ENCODE measurements at places on chromosomes 11 and 22.

GRCh38 chr11:10916665-10917064 is 58.8 kb upstream of the ZBED5 start:
- no peak for DNase-seq

DNA sequence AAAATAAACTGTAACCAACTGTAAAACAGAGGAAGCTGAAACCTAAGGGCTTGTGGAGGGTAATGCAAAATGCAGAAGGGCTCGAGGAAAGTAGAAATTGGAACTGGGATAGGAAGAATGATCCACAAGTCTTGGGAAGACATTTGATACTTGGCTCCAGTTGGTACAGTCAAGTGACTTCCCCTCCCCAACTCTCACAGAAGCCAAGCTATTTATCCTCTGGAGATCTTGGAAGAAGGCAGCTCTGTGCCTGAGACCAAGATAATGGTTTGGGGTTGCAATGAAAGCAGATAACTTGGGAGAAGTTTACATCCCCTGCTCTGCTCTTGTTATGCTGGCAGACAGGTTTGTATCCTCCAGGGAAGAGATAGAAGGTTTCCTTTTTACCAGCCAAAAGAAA is 198.9 kb upstream of the ZC3H12C start:
- DNase-seq, result no peak

- DNase-seq, result peak; percentile 92
Measured at GRCh38 chr22:38135133-38135706, 24.7 kb upstream of the BAIAP2L2 start.

DNA sequence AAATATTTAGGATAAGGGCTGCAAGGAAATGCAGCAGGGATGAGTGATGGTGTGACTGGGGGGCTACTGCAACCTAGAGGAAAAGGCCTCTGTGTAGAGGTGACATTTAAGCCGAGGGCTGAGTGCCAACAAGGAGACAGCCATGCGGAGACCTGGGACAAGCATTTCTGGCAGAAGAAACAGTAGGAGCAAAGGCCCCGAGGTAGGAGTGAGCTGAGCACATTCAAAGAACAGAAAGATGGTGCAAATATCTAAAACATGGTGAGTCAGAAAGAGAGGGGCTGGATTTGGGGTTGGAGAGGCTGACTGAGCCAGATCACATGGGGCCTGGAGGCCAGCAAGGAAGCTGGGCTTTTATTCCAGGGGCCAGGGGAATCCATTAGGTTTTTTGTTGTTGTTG is 55.1 kb upstream of the INCENP start:
- DNase-seq, result no peak

- peak; percentile 11 for DNase-seq
Measured at GRCh38 chr11:66347425-66348276, at the start of gene B4GAT1. B4GAT1 (minus strand) TSS chr11:66347629; CDS start chr11:66347545, 84 bp downstream.

GRCh38 chr22:36759481-36760159 is 16.3 kb downstream of the IFT27 start:
- DNase-seq, result no peak

GRCh38 chr11:3623121-3623520 is 18.7 kb downstream of the ART5 start:
- DNase-seq, result no peak

- no peak for DNase-seq
Measured at GRCh38 chr11:124760806-124761205, 1.3 kb downstream of the ESAM start.

DNA sequence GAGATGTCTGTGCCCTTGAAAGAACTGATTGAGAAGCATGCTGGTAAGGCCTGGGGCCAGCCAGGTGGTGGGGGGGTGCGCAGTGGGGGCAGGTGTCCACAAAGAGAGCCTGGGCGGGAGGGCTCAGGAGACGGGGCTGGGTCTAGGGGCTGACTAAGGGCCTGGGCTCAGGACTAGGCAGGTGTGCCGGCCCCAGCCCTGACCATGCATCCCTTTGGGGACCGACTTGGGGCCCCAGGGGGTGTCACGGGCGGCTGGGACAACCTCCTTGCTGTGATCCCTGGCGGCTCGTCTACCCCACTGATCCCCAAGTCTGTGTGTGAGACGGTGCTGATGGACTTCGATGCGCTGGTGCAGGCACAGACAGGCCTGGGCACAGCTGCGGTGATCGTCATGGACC is 4.4 kb downstream of the NDUFV1 start:
- DNase-seq, result no peak

- DNase-seq, result no peak
Measured at GRCh38 chr11:4197112-4197511, 102.5 kb downstream of the RRM1 start.

- DNase-seq, result no peak
Measured at GRCh38 chr11:36736103-36736502, 138.1 kb upstream of the RAG2 start.

All from HFFc6 (cell line).